ENCODE measurements at places on chromosomes 5 and 9.

DNA sequence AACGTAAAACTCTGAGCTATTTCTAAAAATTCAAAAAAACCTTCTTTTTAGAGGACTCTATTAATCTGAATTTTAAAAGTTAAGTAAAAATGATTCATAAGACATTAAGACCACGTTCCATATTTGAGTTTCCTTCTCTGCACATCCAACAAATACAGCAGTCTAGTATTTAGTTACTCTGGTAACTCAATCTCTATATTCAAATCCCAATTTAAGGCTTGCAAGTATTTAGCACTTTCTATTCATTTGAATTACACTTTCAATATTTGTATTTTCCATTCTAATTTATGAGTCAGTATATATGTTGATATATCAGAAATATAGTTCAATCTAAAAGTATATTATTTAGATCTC is 17.7 kb downstream of the RFX3 start:
- no peak for DNase-seq

- DNase-seq = peak; percentile 89
Observed at GRCh38 chr9:33884856-33885701, 68.1 kb downstream of the UBE2R2 start.

GRCh38 chr9:27870404-27870803 is 297.1 kb upstream of the C9orf72 start:
- DNase-seq = no peak

GRCh38 chr5:132474881-132475496 is 15.6 kb downstream of the IRF1 start:
- DNase-seq = no peak

DNA sequence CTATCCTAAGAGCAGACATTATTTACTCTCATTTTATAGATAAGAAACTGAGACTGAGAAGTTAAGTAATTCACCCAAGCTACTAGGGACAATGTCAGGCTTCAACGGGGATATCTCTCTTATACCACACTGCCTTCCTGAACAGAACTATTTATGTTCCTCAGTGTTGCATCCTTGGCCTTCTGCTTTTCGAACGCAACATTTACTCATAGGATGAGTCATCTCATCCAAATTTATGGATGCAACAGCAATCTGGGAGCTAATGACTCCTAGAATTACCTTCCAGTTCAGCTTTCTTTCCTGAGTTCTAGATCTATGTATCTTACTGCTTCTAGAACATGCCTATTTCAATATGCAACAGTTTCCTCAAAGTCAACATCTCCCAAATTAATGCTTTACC is 103.6 kb upstream of the PAM start:
- DNase-seq = no peak

- DNase-seq = no peak
Observed at GRCh38 chr9:35689542-35690293, at the start of gene TPM2. Gene TPM2 (minus strand): TSS chr9:35689925. CDS start chr9:35689817, 108 bp downstream.

DNA sequence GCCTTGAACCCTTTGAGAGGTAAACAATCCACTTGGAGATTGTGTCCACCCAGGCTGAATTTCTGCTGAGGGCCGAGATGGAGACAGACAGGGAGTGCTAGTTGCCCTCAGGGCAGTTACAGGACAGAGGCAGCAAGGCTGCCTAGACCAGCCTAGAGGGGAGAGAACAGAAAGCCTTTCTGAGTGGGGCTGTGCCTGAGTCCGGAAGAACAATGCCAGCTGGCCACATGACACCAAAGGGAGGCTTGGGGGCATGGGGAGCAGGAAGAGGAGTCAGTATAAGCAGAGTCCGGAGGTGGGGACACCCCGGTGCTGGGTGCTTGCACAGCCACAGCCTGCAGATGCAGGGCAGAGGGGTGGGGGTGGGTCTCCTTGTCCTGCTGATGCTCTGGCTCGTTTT is 145.7 kb downstream of the CFAP90 start:
- no peak for DNase-seq

DNA sequence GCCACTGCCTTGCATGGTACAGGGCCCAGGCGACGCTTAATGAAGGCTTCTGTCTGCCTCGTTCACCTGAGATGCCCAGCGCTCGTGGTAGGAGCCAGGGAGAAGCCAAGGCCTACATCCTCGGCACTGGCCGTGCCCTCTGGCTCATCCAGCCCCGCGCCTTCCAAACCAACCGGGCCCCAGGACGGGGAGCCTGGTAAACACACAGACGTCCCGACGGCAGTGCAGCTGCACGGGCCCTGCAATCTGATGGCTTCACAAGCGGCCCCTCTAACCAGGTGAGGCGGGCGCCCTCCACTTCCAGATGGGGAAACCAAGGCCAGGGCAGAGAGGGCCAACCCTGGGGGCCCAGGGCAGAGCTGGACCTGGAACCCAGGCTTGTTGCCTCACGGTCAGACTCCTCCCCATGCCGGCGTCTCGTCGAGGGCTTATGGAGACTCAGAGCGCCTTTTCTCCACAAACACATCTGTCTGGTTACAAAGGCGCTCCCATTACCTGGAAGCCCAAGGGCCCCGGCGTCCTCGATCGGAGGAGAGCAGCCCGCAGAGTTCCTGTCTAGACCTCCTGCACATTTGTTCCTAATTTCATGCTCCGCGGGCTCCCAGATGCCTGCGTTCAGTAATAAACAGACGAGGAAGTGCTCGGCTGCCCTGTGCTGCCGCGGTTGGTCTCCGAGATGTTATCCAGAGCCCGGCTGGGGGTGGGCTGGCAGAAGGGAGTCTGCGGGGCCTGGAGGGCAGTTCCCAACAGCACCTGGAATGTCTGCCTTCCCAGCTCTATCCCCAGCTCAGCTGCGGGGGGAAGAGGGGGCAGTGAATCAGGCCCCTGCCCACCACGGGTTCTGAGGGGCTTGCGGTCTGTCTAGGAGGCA is 23.5 kb downstream of the FAM163B start:
- DNase-seq = peak; percentile 20

DNA sequence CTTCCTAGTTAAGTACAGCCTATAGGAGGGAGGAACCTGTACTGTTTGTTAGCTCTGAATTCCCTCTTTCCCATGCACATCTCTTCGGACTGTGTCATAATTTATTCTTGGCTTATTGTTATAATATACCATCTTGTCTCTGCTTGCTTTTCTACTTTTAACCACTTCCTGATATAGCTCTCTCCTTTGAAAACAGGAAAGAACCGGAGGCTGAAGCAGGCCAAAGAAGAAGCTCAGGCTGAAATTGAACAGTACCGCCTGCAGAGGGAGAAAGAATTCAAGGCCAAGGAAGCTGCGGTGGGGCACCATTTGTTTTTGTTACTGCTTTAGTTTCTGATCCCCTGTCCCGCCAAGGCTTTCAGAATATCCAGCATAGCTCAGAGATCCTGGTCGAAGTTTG is 4.8 kb downstream of the ATP6V1G1 start:
- DNase-seq = no peak

GRCh38 chr5:143124593-143124992 is 278.9 kb downstream of the NR3C1 start:
- DNase-seq = no peak

DNA sequence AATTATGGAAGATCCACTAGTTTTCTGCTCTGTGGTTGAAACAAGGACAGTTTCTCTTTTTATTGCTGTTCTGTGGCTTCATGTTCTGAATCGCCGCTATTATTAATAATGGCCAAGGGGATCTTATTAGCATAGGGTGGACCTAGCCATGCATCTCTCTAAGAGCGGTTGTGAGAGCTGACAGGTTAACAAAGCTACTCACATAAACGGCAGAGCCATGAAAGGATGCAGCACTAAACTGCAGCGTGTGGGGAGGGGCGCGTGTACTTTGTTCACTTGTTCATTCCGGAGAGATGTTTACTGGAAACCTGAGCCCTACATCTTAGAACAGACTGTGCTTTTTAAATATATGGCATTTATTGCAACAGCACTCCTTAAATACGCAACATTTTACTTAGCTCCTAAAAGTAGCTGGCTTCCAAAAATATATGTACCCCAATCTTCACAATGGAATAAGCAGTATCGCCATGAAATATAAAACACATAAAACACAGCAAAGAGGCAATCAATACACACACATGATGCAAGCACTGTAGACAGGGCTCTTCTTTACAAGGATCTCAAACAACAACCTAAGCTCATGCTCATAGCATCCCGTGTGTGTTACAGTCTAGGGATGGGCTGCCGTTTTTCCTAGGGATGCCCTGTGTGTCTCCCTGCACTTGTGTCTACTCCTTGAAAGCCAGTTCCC is 424.6 kb downstream of the MED10 start:
- DNase-seq = no peak

DNA sequence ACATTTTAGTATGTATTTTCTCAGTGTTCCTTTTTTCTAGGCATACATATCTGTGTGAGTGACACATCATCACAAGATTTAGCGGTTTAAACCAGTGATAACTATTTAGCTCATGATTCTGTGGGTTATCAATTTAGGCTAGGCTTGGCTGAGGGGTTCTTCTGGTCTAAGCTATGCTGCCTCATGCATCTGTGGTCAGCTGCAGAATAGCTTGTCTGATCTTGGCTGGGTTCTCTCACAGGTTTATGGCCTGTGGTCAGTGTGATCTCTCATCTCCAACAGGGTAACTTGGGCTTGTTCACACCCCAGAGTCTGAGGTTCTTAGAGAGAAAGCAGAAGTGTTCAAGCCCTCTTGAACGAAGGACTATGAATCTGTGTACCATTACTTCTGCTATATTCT is 363.3 kb downstream of the KDM4C start:
- no peak for DNase-seq

DNA sequence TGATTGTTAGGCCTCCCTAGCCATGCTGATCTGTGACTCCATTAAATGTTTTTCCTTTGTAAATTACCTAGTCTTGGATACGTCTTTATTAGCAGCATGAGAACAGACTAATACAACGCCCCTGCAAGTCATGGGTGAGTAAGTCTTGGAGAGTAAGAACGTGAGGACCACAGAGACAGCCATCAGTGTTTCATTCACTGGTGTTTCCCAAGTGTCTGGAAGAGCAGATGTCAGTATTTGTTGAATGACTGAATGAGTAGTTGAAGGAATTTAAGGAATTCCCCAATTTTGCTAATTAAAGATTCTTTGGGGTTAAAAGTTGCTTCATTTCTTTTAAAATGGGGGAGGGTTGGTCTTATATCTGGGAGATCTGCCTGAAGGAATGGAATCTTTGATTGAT is 178.8 kb downstream of the TRIO start:
- DNase-seq = no peak

DNA sequence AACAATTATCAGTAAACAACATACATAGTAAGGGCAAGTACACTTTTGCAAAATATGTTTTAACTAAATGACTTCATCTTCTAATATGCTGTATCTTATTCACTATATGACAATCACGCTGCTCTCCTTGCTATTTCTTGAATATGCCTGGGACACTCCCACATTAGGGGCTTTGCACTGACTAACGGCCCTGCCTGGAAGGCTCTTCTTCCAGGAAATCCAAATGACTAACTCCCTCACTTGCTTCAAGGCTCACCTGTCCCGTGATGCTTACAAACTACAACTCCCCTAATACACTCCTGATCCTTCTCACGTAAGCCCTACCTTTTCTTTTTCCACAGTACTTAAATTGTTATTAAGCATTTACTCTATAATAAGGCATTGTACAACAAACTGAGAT is 10.6 kb downstream of the ERP44 start:
- no peak for DNase-seq

GRCh38 chr5:98968056-98968564 is 39.3 kb upstream of the CHD1 start:
- DNase-seq = no peak

GRCh38 chr5:54013556-54014194 is 296.7 kb downstream of the ARL15 start:
- no peak for DNase-seq

DNA sequence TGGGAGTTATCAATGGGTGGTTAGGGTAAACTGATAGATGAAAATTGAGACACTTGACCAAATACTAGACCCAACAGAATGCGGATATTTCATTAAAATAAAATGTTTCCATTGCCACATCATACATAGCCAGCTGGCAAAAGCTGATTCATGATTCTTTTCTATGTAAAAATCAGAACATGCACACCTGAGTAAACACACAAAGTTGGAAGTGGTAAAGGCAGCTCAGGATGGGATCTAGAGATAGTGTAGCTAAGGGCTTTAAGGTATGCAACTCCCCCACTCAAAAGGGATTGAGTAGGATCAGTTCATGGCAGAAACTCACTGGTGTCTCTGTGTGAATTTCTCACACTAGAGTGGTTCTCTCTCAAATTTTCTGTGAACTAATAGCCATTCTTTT is 541.1 kb upstream of the GRAMD2B start:
- DNase-seq = no peak

- DNase-seq = no peak
Observed at GRCh38 chr9:93480262-93480661, 26.9 kb upstream of the FAM120AOS start.

DNA sequence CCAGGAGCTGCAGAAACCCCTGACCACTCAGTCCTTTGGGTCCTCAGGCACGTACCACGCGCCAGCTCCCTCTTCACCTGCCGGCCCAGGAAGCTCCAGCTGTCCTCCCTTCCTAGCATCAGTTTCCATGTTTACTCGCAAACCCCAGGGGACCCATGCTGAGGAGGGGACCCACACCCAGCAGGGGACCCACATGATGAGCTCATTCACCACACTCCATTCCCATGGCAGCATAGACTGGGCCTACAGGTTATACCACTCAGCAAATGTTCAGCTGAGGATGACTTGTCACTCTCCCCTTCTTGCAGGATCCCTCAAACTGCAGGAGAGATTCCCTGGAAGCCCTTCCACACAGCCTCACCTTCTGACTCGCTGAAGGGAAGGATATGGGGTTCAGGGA is 73.5 kb upstream of the GALNT10 start:
- no peak for DNase-seq

DNA sequence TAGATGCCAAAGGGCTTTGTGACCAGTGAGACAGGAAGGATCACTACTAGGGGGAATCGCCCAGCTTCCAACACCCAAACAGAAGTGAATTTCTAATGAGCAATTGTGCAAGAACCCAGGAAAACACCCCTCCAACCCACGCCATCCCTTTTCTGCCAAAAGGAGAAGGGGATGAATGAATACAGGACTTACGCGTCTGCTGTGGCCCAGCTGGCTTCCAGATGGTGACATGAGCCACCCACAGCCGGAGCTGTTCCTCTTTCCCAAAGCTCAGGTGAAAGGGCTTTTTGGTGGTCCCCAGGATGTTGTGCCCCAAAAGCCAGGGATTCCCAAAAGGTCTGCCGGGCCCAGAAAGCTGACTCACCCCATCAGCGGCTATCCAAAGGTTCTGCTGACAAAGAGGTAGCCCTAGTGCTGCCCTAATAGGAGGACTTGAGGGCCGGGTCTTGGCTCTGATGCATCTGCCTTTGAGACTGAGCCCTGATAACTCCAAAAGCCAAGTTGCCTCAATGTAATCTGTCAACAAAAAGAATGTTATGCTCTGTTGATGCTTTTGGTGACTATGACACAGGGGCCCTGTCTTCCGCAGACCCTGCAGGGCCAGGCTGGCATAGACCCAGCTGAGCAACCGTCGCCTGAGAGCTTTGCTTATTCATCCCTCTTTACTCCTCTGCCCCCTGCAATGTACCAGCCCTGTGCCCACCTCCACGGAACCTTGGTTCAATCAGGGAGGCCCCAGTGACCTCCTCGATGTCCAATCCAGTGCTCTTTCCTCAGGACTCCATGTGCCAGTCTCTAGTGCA is 14.5 kb downstream of the GSN start:
- no peak for DNase-seq

GRCh38 chr9:81536242-81537025 is 152.9 kb downstream of the TLE1 start:
- no peak for DNase-seq
